NCI-H1105 (cell line): ENCODE measurements at places on chromosomes 13 and 19.

DNA sequence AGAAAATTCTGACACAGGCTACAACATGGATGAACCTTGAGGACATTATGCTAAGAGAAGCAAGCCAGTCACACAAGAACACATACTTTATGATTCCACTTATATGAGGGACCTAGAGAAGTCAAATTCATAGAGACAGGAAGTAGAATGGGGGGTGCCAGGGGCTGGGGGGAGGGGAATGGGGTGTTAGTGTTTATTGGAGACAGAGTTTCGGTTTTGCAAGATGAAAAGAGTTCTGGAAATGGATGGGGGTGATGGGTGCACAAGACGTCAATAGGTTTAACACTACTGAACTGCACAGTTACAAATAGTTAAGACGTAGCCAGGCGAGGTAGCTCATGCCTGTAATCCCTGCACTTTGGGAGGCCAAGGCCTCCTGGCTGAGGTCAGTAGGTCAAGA, 3.5 kb upstream of the ZNF787 start:
- DNase-seq = no peak

GRCh38 chr19:869245-870177, 10.0 kb downstream of the CFD start:
- no peak for DNase-seq

- no peak for DNase-seq
These were observed 223.8 kb upstream of the TMTC4 start for GRCh38 chr13:100898431-100898830.

- DNase-seq = no peak
These were observed 96.6 kb upstream of the POSTN start for GRCh38 chr13:37695200-37695599.

- no peak for DNase-seq
These were observed 5.1 kb upstream of the KLF2 start for GRCh38 chr19:16319481-16319880.

DNA sequence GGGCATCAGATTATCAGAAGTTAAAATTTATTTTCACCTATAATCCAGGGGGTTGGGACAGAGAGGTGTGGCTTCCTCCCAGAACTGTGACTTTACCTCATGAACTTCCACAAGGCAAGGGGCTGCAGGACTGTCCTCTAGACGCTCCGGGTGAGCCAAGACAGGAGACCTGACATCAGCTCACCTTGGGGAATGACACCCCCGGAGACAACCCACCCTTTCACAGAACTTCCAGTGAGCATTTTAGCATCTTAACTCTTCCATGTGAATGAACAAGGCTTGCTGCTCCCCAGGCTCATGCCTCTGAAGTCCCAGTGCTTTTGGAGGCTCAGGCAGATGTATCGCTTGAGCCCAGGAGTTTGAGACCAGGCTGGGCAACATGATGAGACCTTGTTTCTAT, 29.4 kb upstream of the TFDP1 start:
- no peak for DNase-seq

DNA sequence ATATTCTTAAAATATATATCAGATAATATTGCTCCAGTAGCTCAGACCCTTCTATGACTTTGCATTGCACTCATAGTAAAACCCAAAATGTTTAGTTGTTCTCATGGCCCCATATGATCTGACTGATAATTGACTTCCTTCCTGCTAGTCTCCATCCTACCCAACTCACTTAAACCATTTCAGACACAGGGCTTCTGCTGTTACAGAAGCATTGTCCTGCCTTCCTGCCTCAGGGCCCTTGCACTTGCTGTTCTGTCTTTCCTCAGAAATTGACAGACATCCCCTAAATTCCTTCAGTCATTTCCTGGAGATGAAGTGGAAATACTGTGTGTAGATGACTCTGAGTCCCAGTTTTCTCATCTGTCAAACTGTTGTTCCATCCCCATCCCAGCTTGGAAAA, 19.7 kb downstream of the FBXL12 start:
- no peak for DNase-seq

GRCh38 chr13:113179374-113180230, 21.2 kb downstream of the PROZ start:
- no peak for DNase-seq

DNA sequence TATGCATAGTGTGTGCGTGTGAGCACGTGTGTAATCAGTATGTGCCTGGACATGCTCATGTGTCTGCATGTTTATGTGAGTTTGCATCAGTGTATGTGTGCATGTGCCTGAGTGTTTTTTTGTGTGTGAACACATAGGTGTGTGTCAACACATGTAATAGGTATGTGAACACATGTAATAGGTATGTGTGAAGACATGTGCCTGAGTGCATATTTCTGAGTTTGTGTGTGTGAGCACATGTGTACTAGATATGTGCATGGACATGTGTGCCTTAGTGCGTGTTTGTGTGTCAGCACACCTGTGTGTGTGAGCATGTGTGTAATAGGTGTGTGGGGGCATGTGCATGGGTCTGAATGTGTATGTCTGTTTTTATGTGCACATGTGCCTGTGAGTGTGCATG, 7.4 kb downstream of the SPPL2B start:
- no peak for DNase-seq

DNA sequence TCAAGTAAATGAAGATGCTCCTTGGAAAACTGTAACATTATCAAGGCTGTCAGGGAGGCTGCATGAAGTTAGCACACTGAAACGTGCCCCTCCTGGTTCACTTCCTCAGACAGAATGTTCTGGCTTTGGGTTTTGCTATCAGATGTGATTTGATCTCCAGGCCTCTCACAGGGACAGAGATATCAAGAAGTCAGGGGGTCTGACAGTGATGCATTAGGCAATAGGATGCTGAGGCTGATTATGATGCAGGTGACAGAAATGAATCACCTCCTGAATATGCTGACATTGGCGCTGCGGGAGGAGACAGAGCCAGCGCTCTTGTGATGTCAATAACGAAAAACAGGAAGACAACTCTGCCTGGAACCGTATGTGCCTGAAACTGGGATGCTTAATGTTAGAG, 278.5 kb downstream of the DCT start:
- no peak for DNase-seq

- no peak for DNase-seq
These were observed 376.5 kb downstream of the KLF12 start for GRCh38 chr13:73757481-73758233.

DNA sequence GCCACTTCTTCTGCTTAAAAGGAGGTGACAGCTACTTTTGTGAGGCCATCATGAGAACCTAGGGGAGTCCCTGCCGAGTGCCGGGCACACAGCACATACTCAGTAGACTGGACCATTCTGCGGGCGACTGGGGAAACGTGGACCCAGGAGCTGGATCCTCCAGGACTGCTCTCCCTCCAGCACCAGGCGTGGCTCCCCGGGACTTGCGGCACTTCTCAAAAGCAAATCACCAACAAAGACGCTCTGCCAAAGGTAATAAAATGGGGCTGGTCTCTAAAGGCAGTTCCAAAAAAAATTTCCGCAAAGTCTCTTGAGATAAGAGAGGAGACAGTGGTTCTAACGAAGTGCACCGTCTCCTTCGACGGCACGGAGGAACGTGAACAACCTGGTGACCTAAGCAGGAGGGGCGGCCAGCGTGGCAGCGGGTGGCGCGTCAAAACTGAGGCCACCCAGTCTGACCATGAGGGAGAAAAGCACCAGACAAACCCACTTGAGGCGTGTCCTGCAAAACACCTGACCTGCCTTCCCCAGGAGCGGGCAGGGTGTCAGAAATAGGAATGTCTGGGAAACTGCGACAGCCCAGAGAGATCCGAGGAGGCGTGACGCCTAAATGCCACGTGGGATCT, 1.4 kb upstream of the TMPRSS9 start:
- DNase-seq = no peak

GRCh38 chr13:97853550-97853949, 99.9 kb upstream of the IPO5 start:
- DNase-seq = no peak

- DNase-seq = no peak
These were observed 496.2 kb upstream of the KLHL1 start for GRCh38 chr13:70604448-70604847.
